Daoy (cell line): ENCODE measurements at places on chromosomes 11 and 22.

- DNase-seq: no peak
Measured at GRCh38 chr11:47711816-47712215, 3.4 kb downstream of the AGBL2 start.

DNA sequence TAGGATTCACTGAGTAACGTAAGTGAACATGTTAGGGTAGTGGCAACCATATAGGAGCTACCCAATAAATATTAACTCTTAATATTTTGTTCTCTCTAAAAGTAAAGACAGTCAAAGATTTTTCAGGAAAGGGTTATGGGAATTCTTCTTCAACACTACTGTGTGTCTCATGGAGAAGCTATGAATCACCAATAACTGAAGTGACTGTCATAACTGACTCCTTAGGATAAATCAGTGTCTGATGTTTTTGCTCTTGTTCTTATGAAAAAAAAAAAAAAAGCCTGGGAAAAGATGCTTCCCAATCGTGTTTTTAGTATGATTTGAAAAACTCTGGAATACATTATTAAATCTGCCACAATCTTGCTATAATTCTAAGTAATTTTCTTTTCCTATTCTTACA is 111.2 kb upstream of the CEP126 start:
- no peak for DNase-seq

DNA sequence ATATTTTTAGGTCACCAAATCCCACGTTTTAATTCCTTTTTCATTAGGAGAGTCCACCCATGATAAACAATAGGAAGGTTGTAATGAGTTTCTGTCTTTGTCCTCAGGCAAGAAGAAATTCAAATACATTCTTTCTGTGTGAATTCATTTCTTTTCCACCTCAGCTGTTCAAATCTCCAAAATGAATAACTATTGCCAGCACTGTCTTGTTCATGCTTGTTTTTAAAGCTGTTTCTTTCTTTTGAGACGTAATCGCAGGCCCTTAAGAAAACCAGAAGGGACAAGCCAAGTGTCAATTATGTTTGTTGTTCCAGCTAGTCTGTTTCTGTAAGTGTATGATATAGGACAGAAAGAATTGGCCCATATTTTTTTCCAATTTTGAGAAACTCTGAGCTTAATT is 20.2 kb downstream of the MMP27 start:
- no peak for DNase-seq

- DNase-seq: no peak
Measured at GRCh38 chr11:16928044-16928443, 86.2 kb downstream of the PLEKHA7 start.

- DNase-seq: no peak
Measured at GRCh38 chr11:31805037-31805628, 6.0 kb downstream of the PAX6 start.
